ENCODE measurements at places on chromosomes 4 and X.

- no peak for DNase-seq
These were observed 7.8 kb upstream of the ZNF718 start for GRCh38 chr4:116499-116898.

GRCh38 chr4:126678618-126679017, 954.1 kb upstream of the INTU start:
- DNase-seq, result no peak

DNA sequence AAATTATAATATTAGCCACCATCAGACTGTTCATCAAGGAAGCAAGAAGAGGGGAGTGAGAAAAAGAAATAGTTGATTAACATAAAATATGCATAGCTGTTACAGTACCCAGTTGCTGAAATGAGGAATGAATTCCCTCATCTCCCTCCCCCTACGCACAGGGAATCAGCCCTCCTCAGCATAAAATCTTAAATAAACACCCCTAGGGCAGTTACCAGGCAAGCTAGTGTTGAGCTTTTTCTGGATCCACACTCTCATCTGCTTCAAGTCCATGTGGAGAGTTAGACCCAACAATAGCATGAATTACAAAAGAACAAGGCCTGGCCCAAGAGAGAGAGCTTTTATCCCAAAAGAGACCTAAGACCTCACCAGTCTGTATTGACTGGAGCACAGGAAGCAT, 19.0 kb upstream of the SYTL4 start:
- no peak for DNase-seq

GRCh38 chrX:40146262-40147125, 48.7 kb upstream of the BCOR start:
- no peak for DNase-seq

GRCh38 chr4:141142423-141142822, 9.2 kb upstream of the RNF150 start:
- DNase-seq, result no peak

- no peak for DNase-seq
These were observed 1033.4 kb upstream of the LCORL start for GRCh38 chr4:19054916-19055315.

DNA sequence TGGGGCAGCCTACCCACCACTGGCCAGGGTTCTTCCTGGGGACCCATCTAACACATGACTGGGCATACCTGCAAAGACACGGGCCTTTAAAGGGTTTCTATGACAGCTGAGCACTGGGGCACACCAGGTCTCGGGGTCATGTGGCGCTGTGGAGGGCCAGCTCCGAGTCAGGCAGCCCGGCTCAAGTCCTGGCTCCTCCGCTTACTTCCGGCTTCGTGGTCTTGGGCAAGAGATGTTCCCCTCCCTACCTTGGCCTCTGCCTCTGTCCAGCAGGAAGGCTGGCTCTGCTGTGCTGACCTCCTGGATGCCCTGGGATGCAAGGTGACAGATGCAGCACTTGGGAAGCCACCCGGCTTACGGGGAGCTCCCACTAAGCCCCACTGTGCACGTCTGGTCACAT, 37.6 kb downstream of the HTRA3 start:
- DNase-seq, result no peak

- no peak for DNase-seq
These were observed 201.6 kb downstream of the CAMK2D start for GRCh38 chr4:113559947-113560346.

DNA sequence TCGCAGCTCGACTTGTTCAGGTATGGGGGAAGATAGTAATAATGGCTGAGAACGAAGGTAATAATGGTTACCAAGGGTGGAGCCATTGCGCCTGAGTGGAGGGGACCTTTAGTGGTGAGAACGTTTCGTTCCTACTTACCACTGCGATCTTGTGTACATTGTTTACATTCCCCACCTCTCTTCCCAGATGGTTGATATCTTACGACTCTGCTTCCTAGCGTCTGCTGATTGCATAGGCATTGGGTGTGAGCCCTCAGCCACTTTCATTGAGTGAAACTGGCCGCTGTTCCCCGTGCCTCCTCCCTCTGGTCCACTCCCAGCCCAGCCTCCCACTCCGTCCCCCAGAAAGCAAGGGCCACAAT, 850 bp downstream of the IGBP1 start:
- no peak for DNase-seq

DNA sequence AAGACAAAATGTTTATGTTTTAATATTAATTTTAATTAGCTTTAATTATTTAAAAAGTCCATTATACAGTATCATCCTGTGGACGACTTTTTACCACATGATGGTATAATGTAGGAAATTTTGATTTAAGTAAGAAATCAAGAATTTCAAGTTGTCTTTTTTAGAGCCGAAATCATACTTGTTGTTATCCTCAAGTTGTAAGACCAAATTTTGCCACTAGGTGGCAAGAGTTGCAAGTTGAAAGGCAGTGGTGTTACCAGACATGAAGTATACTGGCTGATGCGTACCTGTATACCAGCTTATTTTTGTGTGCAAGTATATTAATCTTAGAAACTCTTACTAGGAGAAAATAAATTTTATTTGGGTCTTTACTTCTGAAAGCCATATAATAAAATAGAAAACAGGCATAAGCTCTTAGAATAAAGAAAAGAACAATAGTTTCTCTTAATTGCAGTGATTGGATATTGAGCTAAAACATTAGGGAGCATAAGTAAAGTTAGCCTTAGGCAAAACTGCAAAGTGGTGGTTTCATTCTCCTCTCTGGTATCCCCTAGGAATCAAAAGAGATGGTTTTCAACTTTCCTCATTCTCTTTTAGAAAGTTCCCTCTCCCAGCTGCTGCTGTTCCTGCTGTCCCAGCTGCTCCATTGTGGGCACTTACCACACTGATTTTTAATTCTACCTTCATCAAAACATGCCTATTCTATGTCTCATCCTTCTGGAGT, 118.0 kb upstream of the WDFY3 start:
- no peak for DNase-seq

DNA sequence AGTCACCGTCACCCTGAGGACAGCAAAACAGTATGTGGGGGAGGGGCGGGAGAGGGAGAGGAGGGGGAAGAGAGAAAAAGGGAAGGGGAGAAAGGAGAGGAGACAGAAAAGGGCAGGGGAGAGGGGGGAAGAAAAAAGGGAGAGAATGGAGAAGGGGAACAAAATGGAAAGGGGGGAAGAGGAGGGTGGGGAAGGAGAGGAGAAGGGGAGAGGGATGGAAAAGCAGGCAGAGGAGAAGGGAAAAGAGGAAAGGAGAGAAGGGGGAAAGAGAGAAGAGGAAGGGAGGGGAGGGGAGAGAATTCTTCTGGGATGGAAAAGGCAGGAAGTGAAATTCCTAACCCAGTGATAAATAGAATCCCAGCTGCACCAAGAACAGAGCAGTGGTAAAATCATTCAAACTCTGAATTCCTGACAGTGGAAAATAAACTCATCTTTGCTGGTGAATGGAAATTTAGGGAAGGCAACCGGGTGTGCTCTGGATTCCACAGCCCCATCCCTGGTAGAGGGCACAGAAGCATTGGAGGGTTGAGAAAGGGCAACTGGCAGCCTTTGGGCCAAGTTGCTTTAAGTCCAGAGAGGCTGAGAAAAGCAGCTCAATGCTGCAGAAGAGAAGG, 244.2 kb downstream of the BCOR start:
- DNase-seq, result no peak

DNA sequence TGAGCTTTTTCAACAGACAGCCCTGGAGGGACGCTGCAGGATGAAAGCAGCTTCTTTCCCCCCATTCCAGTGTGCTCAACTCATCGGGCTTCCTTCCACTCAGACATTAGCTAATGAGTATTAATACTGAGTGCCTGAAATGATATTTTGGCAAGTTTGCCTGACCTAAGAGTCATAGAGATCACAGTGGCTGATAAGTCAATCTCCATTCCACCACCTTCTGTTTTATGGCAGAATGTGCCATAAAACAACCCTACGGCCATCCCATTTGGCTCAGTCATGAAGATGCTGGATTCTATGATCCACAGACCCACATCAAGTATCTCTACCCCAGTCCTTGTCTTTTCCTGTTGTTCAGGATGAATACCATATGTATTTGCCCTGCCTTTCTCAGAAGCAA, 48.3 kb upstream of the MAB21L2 start:
- no peak for DNase-seq

DNA sequence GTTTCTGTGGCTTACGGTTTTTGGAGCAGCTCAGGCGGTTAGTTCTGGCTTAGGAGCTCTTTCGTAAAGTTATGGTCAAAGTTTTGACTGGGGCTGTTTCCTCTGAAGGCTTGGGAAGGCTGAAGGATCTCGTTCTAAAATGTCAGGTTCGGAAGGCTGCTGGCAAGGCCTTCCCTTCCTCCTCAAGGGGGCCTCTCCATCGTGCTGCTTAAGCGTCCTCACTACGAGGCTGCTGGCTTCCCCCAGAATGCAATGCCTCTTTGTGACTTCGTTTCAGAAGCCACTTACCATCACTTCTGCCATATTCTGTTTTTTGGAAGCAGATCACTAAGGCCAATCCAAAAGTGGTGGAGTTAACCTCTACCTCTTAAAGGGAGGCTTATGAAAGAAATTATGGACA, 1196.4 kb upstream of the TENM3 start:
- DNase-seq, result no peak

- no peak for DNase-seq
These were observed 61.3 kb upstream of the CYSLTR1 start for GRCh38 chrX:78388663-78389062.

GRCh38 chr4:86582410-86582809, 11.7 kb upstream of the PTPN13 start:
- no peak for DNase-seq

- no peak for DNase-seq
These were observed 3.1 kb upstream of the PCDH10 start for GRCh38 chr4:133145758-133146573.

- DNase-seq, result no peak
These were observed 313.4 kb downstream of the TENM3 start for GRCh38 chr4:182556580-182556979.

DNA sequence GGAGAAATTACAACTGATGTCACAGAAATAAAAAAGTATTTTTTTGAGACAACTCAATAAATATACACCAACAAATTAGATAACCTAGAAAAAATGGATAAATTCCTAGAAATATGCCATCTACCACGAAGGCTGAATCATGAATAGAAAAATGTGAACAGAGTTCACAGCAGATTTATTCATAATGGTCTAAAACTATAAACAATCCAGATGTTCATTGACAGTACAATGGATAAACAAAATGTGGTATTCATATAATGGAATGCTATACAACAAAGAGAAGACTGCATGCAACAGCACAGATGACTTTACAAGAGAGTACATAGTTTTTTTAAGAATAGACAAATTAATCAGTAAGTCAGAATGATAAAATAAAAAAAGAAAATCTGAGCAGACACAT, 55.2 kb downstream of the CLOCK start:
- no peak for DNase-seq

GRCh38 chr4:176340871-176341685, 21.3 kb downstream of the SPCS3 start:
- no peak for DNase-seq

DNA sequence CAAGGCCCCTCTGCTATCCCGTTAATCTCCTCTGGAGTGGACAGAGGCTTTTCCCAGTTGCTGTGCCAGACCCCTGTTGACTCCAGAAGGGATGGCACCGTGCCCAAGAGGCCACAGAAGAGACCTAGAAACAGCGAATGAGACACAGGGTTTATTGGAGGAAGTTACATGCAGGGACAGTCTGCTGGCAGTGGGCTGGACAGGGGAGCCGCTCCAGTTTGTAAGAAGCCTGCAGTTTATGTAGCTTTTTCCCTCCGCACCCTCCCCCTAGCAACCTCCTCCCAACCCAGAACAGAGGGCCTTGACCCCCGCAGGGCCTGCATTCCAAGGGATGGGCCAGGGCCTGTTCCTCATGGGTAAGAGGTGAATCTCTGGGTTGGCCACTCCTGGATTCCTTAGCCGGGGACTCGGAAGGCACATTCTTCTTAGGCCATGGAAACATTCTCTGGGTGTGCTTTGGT, 216.8 kb upstream of the PSAPL1 start:
- DNase-seq, result no peak

DNA sequence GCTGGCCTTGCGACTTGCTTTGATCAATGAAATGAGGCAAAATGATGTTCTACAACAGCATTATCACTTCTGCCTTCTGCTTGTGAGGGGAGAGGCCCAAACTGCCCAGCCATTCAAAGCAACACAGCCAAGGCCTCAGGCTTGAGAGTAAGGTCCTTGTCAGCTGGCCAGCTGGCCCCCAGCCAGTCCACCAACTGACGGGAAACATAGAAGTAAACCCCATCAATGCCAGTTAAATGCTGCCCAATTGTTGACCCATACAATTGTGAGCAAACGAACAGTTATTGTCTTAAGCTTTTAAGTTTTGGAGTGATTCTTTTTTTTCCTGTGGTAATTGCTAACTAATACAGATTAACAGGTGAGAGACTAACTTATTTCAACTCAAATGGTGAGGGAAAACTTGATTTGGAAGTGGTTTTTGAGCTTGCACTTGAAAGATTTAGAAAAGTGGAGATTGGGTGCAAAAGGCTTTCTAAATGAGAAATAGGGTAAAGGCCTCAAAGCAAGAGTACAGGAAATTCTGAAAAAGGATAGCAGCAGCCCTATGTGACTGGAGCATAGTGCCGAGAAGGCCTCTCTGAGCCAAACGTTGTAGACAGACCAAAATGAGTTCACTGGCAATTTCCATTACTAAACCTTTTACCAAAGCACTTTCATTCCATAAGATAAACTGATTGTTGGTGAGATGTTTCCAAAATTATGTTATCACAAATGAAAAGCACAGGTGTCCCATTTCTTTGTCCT, 66.9 kb downstream of the ARHGEF38 start:
- DNase-seq, result no peak

DNA sequence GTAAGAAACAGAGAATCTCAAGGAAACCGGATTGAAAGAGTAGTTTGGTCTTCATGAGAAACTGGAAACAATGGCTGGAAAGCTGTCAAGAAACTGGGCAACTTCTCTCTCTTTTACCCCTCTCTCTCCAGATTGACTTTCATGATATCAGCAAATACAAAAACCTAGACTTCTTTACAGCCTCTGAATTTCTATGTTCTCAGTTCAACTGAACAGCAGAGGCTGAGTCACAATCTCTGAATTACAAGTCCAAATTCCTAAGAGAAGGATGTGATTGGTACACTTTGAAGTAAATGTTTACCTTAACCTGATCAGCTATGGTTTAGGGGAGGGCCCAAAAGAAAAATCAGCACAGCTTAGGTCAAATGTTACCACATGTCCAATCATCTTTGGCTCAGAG, 974.9 kb downstream of the RPA4 start:
- no peak for DNase-seq

GRCh38 chrX:65745992-65746391, 78.5 kb downstream of the MSN start:
- DNase-seq, result no peak

- DNase-seq, result no peak
These were observed 164.0 kb downstream of the SMARCA1 start for GRCh38 chrX:129359269-129359668.

- DNase-seq, result no peak
These were observed 614.6 kb upstream of the SMIM31 start for GRCh38 chr4:164139291-164139690.

- no peak for DNase-seq
These were observed 87.3 kb downstream of the PRSS12 start for GRCh38 chr4:118265312-118266144.

DNA sequence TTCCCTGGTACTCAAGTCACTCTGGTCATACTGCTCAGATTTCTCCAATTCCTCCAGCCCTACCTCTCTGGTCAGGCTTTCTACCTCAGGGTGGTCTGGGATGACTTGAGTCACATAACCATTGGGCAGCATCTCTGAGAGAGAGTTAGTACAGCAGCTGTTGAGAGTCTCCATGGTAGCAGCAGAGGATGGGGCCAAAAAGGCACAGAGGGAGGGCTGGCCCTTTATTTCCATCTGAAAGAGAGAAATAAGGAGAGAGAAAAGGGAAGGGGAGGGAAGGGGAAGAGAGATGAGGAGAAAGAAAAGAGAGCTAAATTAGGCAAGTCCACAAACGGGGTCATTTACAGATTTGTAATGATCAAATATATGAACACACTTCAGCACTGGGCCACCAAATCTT, 149.1 kb upstream of the ARHGEF9 start:
- DNase-seq, result no peak
